ENCODE measurements at places on chromosomes 11 and 22. TPM values are rescaled to one million over a fixed set of nuclear protein-coding genes. Genes with fewer than 3 reads are reported as not detected.

DNA sequence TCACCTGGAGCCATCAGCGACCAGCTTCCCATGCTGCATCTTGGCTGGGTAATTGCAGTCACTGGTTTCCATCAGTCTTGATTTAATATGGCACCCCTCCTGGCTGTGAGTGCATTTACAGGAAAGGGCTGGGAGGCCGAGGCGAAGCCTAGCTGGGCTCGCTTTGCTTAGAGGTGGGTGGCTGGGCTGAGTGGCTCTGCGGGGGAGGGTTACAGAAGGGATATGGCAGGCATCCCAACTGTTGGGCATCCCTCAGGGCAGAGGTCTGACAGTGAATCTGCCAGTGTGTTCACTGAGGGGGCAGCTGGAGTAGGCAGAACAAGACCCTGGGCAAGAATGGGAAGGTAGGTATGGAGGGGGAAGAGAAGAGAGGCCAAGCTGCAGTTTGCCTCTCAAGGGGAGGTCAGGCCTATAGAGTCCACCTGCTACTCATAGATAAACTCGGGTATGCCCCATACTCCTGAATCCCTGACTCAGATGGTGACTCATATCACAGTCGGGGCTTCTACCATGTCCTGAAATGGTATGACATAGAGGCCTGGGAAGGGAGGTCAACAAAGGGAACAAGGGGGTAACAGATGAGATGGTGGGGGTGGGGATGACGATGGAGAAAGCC is 77.5 kb upstream of the PHOX2A start:
- H3K36me3 ChIP-seq, result no peaks in the 10 kb centered on the region
- H3K4me1 ChIP-seq, result peaks cover 26% of the 10 kb centered on the region
- no peak overlapping the region for H3K4me3 ChIP-seq
- no peaks in the 10 kb centered on the region for H3K27me3 ChIP-seq
- no peak overlapping the region for H3K27ac ChIP-seq
- no peak for DNase-seq

GRCh38 chr22:46451741-46452140 is 85.7 kb downstream of the CELSR1 start:
- no peaks in the 10 kb centered on the region for H3K4me1 ChIP-seq
- no peak overlapping the region for H3K4me3 ChIP-seq
- DNase-seq, result no peak
- no peaks in the 10 kb centered on the region for H3K27me3 ChIP-seq
- no peak overlapping the region for H3K27ac ChIP-seq

GRCh38 chr11:33569333-33569732 is 131.3 kb downstream of the C11orf91 start:
- no peaks in the 10 kb centered on the region for H3K4me1 ChIP-seq
- no peak for DNase-seq
- H3K27ac ChIP-seq, result no peak overlapping the region
- H3K36me3 ChIP-seq, result no peaks in the 10 kb centered on the region
- no peaks in the 10 kb centered on the region for H3K27me3 ChIP-seq
- no peak overlapping the region for H3K4me3 ChIP-seq

DNA sequence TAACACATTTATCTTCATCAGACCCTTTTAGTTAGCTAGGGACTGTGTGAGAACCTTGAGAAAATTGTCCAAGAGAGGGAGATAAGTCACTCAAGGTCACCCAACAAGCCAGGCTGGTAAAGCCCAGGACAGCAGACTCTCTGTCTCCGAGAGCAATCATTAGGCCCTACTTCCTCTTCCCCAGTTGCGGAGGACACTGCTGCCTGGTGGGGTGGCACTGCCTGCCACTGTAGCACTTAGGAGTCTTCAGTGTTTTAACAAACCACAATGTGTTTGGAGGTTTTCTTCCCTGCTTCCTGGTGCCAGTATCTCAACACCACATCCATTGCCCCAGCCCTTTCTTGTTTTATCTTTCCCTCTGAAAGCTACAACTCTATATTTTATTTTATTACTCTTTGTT is 132.1 kb upstream of the LDLRAD3 start:
- no peak for DNase-seq
- H3K4me1 ChIP-seq, result no peaks in the 10 kb centered on the region
- no peak overlapping the region for H3K4me3 ChIP-seq
- no peak overlapping the region for H3K27ac ChIP-seq
- H3K36me3 ChIP-seq, result peaks cover 1% of the 10 kb centered on the region

DNA sequence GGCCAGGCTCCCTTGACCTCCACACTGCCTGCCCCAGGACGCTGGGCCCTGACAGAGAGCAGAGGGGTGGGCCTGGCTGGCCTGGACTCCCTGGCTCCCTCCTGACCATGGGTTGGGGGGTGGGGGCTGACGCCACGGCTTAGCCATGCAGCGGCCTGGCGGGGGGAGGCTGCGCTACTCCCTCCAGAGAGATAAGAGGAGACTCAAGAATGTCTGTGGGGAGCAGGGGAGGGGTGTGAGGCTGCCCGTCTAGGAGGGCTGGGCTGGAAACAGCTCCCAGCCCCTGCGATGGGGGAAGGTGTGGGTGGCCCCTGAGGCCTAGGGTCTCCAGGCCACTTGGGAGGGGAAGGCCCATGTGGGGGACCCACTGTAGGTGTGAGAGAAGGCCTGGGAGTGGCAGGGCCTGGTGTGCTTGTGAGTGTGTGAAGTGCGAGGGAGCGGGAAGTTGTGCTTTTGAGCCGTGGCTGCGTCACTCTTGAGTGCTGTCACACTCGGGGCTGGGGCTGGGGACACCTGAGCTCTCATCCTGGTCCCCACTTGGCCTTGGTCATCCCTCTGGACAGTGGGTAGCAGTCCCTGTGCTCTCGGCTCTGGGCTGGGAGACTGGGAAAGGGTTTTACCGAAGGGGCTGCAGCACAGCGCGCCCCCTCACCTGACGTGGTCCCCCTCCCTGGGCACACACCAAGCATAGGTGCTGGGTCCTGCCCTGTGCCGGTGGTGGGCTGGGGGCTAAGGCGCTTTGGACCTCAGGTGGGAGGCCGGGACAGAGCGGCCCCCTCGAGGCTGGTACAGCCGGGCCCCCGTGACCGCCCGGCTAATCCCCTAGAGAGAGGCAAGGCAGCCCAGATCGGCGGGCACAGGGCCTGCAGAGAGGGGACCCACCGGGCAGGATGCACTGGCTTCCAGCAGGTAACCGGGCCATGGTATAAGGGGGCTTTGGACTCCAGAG is 2.4 kb downstream of the MYRF start:
- no peak for DNase-seq
- H3K4me1 ChIP-seq, result peaks cover 27% of the 10 kb centered on the region
- H3K4me3 ChIP-seq, result no peak overlapping the region
- H3K27ac ChIP-seq, result no peak overlapping the region

DNA sequence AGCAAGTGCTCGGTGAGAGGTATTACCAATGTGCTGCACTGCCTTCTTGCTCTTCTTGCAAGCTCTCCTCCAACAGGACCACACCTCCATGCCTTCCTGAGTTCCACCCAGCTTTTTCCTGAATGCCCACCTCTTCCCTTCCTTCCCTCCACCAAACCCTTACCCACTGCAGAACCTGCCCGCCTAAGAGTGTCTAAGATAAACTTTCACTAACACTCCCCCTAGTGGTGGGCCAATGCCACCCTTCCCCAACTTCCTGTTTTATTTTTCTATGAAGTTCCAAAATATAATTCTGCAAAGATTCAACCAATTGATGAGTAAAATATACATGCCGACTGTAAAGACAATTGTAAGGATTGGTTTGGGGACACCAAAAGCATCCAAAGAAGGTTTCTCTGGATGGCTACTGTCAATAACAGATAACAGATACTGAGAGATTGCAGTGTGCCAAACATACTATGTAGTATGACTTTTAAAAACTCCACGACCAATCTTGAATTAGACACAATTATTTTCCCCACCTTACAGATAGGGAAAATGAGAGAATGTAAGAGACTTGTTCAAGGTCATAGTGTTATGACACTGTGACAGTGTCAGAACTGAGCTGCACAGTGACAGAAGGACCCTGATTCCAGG is 38.6 kb upstream of the BMAL1 start:
- H3K27me3 ChIP-seq, result peaks cover 34% of the 10 kb centered on the region
- no peaks in the 10 kb centered on the region for H3K4me1 ChIP-seq
- H3K4me3 ChIP-seq, result no peak overlapping the region

GRCh38 chr11:13215149-13215548 is 62.4 kb upstream of the BMAL1 start:
- peaks cover 1% of the 10 kb centered on the region for H3K27me3 ChIP-seq
- no peaks in the 10 kb centered on the region for H3K36me3 ChIP-seq
- H3K4me1 ChIP-seq, result peaks cover 10% of the 10 kb centered on the region
- H3K27ac ChIP-seq, result no peak overlapping the region

DNA sequence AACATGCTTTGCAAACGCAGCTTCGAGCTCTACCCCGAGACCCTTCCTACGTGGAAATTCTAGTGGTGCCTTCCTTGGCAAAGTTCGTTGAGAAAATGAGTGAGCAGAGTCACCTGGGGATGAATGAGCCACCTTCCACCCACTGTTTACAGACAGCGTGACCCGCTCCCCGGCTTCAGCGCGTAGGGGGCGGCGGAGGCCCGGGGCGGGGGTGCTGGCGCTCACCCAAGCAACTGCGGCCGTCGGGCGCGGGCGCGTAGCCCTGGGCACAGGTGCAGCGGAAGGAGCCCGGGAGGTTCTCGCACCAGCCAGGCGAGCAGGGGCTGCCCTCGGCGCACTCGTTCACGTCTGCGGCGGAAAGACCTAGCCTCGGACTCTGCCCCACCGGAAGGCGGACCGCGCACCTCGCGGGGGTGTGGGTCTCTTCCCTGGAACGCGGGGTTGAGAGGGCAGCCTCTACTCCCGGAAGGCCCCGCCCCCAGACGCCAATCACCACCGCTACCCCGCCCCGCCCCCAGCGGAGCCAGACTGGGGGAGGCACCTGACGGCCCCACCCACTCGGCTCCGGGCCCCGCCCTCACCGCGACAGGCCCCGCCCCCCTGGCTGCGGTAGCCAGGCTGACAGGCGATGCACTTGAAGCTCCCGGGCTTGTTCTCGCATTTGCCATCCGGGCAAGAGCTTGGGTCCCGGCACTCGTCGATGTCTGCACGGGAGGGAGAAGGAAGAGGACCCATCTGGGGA is 11.8 kb downstream of the LTBP3 start:
- H3K36me3 ChIP-seq, result peaks cover 31% of the 10 kb centered on the region
- H3K4me1 ChIP-seq, result peaks cover 59% of the 10 kb centered on the region
- DNase-seq, result peak; percentile 100
- no peaks in the 10 kb centered on the region for H3K27me3 ChIP-seq

DNA sequence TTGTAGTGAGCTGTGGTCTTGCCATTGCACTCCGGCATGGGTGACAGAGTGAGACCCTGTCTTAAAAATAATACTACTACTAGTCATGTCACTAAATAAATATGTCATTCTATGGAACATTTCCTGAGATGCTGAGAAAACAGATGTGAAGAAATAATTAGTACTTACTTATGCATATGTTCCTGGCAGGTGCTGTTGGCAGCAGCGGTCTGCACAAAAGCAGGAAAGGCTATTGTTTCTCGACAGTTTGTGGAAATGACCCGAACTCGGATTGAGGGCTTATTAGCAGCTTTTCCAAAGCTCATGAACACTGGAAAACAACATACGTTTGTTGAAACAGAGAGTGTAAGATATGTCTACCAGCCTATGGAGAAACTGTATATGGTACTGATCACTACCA is 8.8 kb downstream of the ARCN1 start:
- no peak overlapping the region for H3K27ac ChIP-seq
- no peaks in the 10 kb centered on the region for H3K27me3 ChIP-seq
- peaks cover 14% of the 10 kb centered on the region for H3K4me1 ChIP-seq
- H3K4me3 ChIP-seq, result no peak overlapping the region
- DNase-seq, result no peak

GRCh38 chr11:86593833-86594232 is 78.6 kb downstream of the ME3 start:
- no peaks in the 10 kb centered on the region for H3K27me3 ChIP-seq
- peaks cover 6% of the 10 kb centered on the region for H3K36me3 ChIP-seq
- no peak overlapping the region for H3K4me3 ChIP-seq
- H3K4me1 ChIP-seq, result peaks cover 54% of the 10 kb centered on the region
- DNase-seq, result no peak
- H3K27ac ChIP-seq, result peak overlapping the region; percentile 85

- H3K4me1 ChIP-seq, result peaks cover 13% of the 10 kb centered on the region
- no peak for DNase-seq
- no peaks in the 10 kb centered on the region for H3K27me3 ChIP-seq
- no peak overlapping the region for H3K27ac ChIP-seq
- H3K36me3 ChIP-seq, result no peaks in the 10 kb centered on the region
Measured at GRCh38 chr11:16833026-16833425, 94.6 kb downstream of the C11orf58 start.

DNA sequence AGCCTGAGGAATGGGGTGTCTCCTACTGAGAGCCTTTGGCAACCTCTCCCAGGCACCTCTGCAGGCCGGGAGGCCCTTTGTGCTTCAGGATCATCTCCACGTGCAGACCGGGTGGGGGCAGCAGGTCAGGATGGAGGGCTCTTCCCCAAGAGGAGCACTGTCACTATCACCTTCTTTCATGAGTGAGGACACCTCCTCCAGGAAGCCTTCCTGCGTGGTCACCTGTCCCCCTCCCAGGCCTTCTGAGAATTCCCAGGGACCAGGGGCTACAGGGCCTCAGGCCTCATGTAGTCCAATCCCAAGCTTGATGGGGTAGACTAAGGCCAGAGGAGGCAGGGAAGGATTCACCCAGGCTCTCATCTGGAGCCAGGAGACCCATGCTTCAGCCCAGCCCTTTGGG is 57.6 kb downstream of the PDE2A start:
- no peak overlapping the region for H3K4me3 ChIP-seq
- no peaks in the 10 kb centered on the region for H3K36me3 ChIP-seq
- H3K4me1 ChIP-seq, result peaks cover 11% of the 10 kb centered on the region
- H3K27me3 ChIP-seq, result peaks cover 28% of the 10 kb centered on the region
- no peak for DNase-seq
- no peak overlapping the region for H3K27ac ChIP-seq

DNA sequence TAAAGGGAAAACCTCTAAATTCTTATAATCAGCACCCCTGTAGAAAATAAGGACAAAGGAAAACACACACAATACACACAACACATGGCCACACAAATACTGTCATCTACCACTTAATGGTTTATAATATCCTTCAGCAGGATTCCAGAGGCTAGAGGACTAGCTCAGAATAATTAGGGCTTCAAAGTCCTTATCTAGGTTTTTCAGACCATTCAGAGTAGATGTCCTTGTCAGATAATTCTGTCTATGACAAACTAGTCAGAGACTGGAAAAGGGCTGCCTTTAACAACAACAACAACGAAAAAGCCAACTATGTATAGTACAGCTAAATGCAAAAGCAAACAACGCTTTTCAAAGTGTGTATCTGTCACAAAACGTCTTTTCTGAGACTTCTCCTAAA is 456.5 kb upstream of the CNTN5 start:
- no peaks in the 10 kb centered on the region for H3K27me3 ChIP-seq
- no peak overlapping the region for H3K4me3 ChIP-seq
- no peaks in the 10 kb centered on the region for H3K36me3 ChIP-seq

Gene OR5P2
- not detected for total RNA-seq

Gene TMEM184B
- total RNA-seq, result 22.9 TPM

Gene PRG3
- not detected for total RNA-seq

Gene UBQLNL
- 0.30 TPM for total RNA-seq

Gene DDTL
- total RNA-seq, result 3.4 TPM

Gene MMP1
- total RNA-seq, result not detected
